ENCODE measurements at places on chromosomes 11 and 22. TPM values are rescaled to one million over a fixed set of nuclear protein-coding genes. Genes with fewer than 3 reads are reported as not detected.

DNA sequence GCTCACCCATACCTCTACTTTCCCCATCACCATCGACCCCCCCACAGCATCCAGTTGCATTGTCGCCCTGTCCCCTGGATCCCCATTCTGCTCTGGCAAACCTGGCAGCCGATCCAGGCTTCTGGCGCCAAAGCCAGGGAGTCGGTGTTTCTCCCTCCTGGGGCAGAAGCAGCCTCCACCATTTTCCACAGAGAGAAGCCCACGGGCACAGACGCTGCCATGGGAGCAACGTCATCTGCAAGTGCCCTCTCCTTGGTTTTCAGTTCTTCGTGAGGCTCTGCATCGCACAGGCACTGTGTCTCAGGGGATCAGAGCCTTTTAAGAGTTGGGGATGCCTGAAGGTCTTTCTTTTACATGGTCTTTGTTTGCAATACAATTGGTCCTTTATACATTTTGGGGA lies 2.3 kb downstream of the YPEL4 start:
- peaks cover 67% of the 10 kb centered on the region for H3K4me1 ChIP-seq
- no peak for DNase-seq
- H3K27ac ChIP-seq, result no peak overlapping the region
- no peaks in the 10 kb centered on the region for H3K36me3 ChIP-seq
- peaks cover 50% of the 10 kb centered on the region for H3K27me3 ChIP-seq

DNA sequence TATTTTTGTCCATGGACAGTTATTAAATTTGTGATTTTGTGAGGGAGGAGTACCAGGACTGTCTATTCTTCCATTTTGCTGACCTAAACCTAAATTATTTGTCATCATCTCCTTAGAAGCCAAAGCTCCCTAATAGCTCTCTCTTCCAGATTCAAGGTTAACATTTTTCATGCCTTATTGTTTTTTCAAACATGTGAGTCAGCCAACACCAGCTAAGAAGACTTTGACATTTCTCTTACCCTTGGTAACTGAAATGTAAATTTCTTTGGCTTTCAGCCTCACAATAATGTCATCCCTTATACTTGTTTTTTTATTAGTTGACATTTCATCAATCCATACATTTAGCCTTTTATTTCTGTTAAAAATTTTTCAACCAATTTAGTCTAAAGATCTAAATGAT lies 19.2 kb downstream of the OR52E1 start:
- no peaks in the 10 kb centered on the region for H3K4me1 ChIP-seq
- no peak for DNase-seq
- H3K36me3 ChIP-seq, result no peaks in the 10 kb centered on the region
- H3K27me3 ChIP-seq, result no peaks in the 10 kb centered on the region

DNA sequence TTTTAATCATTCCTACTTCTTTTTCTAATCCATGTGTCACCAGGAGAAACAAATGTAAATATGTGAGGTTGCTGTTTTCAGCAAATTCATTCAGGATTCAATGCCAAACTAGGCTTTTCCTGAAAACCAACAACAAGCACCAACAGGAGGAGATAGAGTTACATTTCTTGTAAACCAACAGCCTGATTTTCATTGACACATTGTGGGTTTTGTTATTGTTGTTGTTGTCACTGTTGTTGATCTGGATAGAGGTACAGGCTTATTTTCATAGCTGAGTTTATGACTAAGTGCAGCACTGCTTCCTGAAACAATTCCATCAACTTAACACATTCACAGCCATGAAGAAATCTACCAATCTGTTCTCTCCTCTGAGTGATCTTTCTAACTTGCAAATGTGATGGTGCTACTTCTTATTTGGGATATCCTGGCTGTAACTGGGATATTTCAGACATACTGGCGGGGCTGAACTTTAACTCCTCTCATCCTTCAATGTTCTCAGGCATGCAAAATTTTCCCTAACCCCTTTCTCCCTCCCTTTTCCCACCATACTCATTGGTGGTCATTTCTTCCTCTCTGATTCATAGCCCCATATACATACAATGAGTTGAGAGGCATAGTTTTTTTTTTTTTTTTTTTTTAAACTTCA lies 65.5 kb downstream of the ME3 start:
- H3K27me3 ChIP-seq, result no peaks in the 10 kb centered on the region
- no peak overlapping the region for H3K4me3 ChIP-seq
- H3K4me1 ChIP-seq, result peaks cover 11% of the 10 kb centered on the region
- no peak overlapping the region for H3K27ac ChIP-seq
- no peak for DNase-seq

CNIH2 gene
- 0.57 TPM for total RNA-seq

TMEM191C gene
- not detected for total RNA-seq

ARHGAP20 gene
- 0.20 TPM for total RNA-seq
